ENCODE measurements at places on chromosomes 2 and 18. TPM values are rescaled to one million over a fixed set of nuclear protein-coding genes. Genes with fewer than 3 reads are reported as not detected.

The CFC1 gene
- not detected for polyA plus RNA-seq

The CNGA3 gene
- not detected for polyA plus RNA-seq

The RSAD2 gene
- polyA plus RNA-seq: 3.1 TPM

The CDC42EP3 gene
- polyA plus RNA-seq: 13.3 TPM

The SLC23A3 gene
- 1.3 TPM for polyA plus RNA-seq

The CROCC2 gene
- polyA plus RNA-seq: 0.04 TPM

The UGT1A3 gene
- not detected for polyA plus RNA-seq

The ALPI gene
- polyA plus RNA-seq: not detected

The RAB12 gene
- polyA plus RNA-seq: 26.0 TPM

The KCNK3 gene
- polyA plus RNA-seq: 0.83 TPM

The HOXD8 gene
- polyA plus RNA-seq: 6.0 TPM

The GPR155 gene
- polyA plus RNA-seq: 1.00 TPM

The TSPYL6 gene
- not detected for polyA plus RNA-seq

GRCh38 chr2:196171248-196171871, at the start of gene STK17B:
TSS of gene STK17B (minus strand) at chr2:196171578. CDS start at chr2:196163383, 8,195 bp downstream.
- DNase-seq: peak; percentile 99

GRCh38 chr2:134278553-134278952, 24.7 kb downstream of the MGAT5 start:
- no peak for DNase-seq

GRCh38 chr2:16050908-16051489, 110.6 kb downstream of the MYCN start:
- no peak for DNase-seq

- DNase-seq: no peak
Observed at GRCh38 chr2:31163011-31163539, 24.8 kb upstream of the GALNT14 start.

DNA sequence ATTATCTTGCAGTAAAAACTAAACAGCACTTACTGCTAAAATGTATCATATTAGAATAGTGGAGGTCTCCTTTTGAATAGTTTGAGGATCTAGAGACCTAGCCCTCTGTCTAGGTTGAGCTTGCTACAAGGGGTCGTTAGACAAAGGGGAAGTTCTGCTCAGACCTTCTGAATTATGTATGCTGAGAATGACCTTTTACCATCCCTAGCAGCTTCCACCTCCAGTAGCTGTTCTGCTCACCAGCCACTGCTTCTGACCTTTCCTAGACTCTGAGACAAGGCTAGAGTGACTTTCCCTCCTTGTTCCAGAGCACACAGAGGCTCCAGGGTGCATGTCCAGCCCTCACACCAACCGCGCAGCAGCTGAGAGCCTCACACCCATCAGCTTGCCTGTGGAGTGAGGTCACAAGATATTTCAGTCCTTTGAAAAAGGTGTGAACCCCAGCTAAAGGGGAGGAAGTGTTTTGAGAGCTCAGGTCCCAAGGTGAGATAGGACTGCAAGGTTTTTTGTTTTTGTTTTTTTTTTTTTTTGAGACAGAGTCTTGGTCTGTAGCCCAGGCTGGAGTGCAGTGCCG, 289.3 kb upstream of the TNP1 start:
- DNase-seq: no peak

GRCh38 chr18:52183107-52183506, 156.9 kb upstream of the DCC start:
- DNase-seq: no peak

DNA sequence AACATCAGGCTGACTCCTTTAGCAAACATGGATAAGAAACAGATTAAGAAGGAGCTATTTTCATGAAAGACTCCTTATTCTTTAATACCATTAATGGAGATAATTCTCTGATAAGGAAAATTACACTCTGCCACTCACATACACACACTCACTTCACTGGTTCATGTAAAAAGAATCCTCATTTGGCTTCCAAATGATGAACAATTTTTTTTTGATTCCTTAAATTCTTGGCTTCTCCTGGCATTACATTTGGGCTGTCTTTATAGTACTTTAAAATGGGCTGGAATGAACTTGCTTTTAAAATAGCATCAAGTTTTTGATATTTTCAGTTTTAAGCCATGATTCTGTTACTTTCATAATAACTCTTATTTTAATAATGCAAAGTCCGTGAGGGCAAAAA, 328.6 kb downstream of the SLC8A1 start:
- DNase-seq: no peak

- DNase-seq: no peak
Observed at GRCh38 chr2:106156305-106157296, 37.5 kb downstream of the UXS1 start.

DNA sequence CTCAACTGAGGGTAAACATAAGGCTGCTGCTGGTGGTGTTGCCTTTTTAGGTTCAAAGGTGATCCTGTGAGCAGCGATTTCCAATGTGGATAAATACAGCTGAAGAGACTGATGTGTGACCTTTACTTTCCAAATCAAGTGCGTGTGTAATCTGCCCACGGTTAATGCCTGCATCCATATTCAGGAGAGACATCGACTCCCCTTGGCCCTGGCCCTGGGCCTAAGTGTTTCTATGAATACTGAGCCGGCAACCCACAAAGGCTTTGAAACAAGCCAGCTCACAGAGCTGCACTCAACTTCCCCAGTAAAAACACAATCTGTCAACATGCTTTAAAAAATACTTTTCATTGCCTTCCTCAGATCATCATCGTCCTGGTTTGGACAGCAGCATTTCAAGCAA, 1026.6 kb downstream of the TMEM182 start:
- DNase-seq: no peak

DNA sequence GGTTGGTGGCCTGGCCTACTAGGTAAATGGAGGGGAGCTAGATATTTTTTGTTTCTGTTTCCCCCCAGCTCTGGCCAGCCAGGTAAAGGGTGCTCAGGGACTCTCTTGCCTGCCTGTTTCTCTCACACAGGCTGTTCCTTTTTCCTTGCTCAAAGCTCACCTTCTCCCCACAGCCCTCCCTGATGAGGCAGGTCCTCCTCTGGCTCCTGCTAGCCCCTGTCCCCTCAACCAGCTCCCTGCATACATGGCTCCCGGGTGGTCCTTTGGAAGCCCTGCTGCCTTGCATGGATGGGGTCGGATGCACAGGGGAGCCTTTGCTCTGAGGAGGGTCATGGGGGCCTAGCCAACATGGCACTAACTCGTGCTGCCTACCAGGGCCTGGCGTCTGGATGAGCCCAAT, 27.8 kb downstream of the DYSF start:
- DNase-seq: peak; percentile 61

- DNase-seq: peak; percentile 60
Observed at GRCh38 chr2:128604045-128604444, 285.4 kb upstream of the HS6ST1 start.

- DNase-seq: no peak
Observed at GRCh38 chr2:15363142-15363541, 198.0 kb downstream of the NBAS start.

- DNase-seq: no peak
Observed at GRCh38 chr2:172967036-172967982, 108.3 kb upstream of the MAP3K20 start.

GRCh38 chr2:30931841-30932407, 124.7 kb upstream of the CAPN13 start:
- no peak for DNase-seq

GRCh38 chr2:173664513-173664910, 300.7 kb downstream of the SP3 start:
- DNase-seq: no peak

GRCh38 chr2:240567137-240567871, 980 bp upstream of the RNPEPL1 start:
- peak; percentile 86 for DNase-seq

DNA sequence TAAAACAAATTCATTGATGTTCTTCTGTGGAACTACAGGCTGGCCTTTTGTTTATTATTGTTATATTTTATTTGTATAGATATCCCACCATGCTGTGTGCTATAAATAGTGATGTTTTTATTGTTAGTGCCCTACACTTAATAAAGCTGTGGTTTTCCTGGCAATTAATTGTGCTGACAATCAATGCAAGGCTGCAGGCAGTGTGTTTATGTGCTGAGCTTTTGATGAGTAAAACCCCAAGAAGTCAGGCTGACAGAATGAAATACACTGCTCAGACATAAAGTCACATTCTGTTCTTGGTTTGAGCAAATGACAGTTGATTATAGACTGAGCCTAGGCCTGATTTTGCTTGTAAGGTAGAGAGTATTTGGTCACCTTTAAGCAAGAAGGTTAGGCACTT, 362.7 kb downstream of the CPS1 start:
- DNase-seq: no peak

- no peak for DNase-seq
Observed at GRCh38 chr18:13548966-13549879, 177.1 kb downstream of the FAM210A start.

- DNase-seq: no peak
Observed at GRCh38 chr2:151264157-151264825, 2.6 kb upstream of the RBM43 start.

- no peak for DNase-seq
Observed at GRCh38 chr2:239684271-239684810, 283.5 kb upstream of the HDAC4 start.

DNA sequence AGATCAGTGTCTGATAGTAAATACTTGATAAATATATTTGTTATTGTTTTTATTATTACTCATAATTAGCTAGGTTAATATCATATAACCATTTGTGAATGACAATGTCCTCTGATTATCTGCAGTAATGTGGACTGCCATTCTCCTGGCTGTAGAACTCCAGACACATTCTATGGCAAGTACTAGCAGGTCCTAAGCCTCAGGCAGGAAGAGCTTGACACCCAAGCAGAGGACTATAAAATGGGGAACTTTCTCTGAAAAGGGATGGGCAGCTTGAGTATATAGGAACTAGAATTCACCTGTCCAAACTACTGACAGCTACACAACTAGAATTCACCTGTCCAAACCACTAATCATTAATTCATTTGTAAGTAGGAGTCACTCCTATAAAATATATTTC, 649.4 kb downstream of the CPS1 start:
- DNase-seq: no peak

GRCh38 chr2:148238561-148238960, 217.7 kb downstream of the MBD5 start:
- no peak for DNase-seq

DNA sequence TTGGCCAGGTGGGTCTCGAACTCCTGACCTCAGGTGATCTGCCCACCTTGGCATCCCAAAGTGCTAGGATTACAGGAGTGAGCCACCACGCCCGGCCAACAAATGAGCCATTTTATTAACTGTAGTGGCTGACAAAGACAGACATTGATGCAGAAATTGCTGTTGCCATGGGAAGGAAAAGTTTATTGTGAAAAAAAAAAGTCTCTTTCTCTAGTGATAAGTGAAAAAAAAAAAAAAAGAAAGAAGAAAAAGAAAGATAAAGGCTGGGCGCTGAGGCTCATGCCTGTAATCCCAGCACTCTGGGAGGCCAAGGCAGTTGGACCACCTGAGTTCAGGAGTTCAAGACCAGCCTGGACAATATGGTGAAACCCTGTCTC, 39.8 kb upstream of the RAB1A start:
- no peak for DNase-seq

DNA sequence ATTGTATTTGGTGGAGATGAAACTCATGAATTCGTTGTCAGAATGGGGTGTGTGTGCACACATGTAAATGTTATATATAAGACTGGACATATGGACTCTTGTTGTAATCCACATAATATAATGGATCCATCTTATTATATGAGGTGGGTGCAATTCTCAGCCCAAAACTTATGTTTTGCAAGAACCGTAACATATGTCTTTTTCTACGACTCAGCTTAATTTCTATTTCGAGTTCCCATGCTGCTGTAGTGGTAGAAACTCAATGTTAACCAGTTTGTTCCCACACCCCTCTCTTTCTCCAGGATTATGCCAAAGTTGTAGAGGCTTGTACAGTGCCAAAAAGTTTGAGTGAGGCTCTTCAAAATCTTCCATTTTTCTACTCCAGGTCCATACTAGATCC, 112.5 kb upstream of the SPOPL start:
- DNase-seq: no peak

DNA sequence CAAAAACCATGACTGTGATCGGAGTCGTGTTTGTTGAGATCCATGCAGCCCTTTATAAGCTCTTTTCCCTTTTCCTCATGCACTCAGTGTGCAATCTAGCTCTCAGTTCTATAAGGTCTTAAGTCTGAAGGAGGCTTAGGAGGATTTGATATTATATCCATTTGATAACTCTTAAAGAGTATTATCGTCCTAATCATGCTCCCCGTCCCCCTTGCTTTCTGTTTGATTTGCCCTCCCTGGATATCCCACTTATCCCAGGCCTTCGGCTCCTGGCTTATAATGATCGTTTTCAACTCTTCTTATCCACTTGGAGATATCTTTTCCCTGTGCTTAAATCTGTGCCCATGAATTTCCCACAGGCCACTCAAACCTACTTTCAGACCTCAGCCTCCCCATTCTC, 1917.7 kb upstream of the PIK3C3 start:
- no peak for DNase-seq

DNA sequence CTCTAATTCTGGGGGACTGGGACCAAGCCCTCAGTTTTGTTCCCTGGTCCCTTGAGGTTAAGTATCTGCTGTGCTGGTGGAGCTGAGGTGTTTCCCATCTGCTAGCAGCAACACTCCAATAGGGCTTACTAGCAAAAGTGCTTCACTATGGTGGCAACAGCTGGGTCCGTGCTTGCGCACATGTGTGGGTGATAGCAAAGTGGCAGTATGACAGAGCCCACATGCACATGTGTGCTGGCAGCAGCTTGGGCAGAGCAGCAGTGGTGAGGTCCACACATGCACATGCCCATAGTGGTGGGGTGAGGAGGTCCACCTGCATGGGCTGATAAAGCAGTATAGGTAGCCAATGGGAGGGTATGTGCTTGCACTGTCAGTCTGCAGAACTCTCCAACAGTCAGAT, 1723.7 kb downstream of the SUCLG1 start:
- no peak for DNase-seq

DNA sequence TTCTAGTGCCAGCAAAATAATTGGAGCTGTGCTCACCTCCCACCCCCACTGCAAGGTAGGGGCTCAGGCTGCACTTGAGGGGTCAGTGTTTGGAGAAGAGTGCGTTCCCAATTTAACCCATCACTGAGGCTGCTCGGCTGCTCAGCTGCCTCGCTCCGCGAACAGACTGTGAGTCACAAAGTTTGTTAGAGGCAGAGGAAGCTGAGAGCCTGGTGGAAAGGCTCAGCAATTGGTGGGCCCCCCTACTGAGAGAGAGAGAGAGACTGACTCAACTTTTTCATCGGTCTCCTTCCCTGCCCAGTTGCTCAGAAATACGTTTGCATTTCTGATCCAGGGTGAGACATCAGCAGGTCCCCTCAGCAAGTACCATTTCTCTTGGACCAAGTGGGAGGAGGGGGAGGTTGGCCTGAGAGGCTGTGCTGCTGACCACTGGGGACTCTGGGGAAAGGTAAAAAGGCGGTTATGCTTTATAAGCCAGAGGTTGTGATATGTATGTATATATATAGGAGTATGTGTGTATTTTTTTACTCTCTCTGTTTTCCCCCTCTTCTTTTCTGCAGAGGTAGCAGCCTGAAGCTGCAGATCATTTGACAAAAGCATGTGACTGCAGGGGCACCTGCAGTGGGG, 1.5 kb downstream of the EFR3B start:
- DNase-seq: peak; percentile 47

- DNase-seq: no peak
Observed at GRCh38 chr2:9030841-9031240, 27.4 kb upstream of the MBOAT2 start.
